T-helper 22 cell (primary cell): ENCODE measurements at places on chromosomes 3 and 15.
A peak's percentile ranks its signal among the peaks of the same experiment; 100 is the strongest.

- DNase-seq, result no peak
These were observed 27.2 kb upstream of the ZNF502 start for GRCh38 chr3:44685128-44685800.

DNA sequence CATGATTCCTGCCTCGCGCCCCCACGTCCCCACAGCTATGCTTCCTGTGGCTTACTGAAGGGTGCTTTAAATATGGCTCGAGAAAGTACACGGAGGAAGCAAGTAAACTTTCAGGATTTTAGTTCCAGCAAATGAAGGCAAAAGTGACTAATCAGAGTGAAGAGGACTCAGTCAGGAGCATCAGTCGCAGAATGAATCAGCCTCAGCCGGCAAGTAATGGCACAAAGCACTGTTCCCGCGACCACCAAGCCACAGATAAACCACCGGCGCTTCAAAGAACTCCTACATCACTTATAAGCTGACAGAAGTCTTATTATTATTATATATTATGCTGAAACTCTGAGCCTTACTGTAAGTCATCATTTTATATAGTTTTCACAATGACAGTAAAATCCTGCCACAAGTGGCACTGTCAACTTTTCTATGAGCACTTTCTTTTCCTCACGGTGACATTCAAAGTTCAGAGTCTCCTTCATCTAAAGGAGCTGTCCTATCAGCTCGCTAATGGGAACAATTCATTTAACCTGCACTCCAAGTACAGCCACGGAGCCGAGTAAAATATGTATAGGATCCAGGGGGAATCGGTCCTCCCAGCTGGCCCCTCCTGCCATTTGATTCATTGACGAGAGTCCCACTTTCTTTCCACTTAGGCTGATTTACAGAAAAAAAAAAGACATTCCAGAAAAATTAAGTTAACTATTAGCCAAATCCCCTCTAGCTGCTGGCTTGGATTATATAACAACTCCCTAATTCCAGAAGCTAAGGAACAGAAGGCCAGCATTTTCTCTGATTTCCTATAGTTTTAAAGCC, 217.0 kb upstream of the ICE2 start:
- DNase-seq, result peak; percentile 58

DNA sequence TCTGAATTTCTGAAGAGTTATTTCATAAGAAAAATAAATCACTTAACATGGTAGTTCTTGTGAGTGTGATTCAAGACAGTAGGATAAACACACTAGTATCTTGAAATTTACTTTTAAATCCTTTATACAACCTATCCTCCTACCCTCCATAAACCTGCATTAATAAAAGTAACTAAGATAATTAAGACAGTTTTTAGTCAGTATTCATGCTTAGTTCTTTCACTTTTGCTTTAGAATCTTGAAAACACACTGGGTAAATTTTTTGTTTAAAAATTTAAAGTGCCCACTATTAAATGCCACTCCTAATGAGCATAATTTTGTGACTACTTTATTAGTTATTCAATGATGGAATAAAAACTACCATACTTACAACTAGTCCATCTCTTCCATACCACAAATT, 28.8 kb downstream of the GOLIM4 start:
- DNase-seq, result no peak

DNA sequence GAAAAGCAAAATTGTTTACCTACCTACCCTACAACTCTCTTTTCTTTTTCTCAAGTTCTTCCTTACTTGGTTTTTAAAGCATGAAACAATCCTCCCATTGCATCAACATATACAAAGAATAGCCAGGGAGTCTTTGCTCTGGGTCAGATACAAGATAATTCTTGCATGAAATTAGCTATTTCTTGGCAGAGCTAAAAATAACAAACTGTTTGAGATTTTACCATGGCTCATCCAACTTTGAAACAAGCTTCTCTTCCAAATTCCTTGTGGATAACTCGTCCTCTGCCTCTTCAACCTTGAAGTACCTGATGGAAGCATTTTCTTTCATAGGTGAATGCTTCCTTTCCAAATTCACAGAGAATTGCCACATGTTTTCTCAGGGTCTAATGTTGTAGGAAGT, 9.2 kb upstream of the CBLB start:
- DNase-seq, result no peak

- DNase-seq, result no peak
These were observed 54.2 kb upstream of the AMOTL2 start for GRCh38 chr3:134428401-134428800.

DNA sequence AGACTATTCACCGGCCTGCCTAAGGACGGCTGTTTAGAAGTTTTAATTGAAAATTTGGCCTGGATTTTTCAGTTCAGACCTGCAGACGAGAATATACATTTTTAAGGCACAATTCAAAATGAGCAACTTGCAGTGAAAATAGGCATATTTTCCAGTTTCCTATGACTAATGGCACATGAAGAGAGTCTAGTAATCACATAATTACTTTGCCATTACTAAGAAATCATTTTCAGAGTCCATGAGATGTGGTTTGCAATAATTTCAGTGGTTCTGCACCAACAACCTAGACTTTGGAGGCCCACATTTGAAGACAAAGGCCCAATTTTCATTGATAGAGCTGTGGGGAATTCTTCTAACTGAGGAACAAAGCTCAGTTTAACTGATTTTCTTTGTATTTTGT, 205.3 kb downstream of the SOX2 start:
- no peak for DNase-seq

DNA sequence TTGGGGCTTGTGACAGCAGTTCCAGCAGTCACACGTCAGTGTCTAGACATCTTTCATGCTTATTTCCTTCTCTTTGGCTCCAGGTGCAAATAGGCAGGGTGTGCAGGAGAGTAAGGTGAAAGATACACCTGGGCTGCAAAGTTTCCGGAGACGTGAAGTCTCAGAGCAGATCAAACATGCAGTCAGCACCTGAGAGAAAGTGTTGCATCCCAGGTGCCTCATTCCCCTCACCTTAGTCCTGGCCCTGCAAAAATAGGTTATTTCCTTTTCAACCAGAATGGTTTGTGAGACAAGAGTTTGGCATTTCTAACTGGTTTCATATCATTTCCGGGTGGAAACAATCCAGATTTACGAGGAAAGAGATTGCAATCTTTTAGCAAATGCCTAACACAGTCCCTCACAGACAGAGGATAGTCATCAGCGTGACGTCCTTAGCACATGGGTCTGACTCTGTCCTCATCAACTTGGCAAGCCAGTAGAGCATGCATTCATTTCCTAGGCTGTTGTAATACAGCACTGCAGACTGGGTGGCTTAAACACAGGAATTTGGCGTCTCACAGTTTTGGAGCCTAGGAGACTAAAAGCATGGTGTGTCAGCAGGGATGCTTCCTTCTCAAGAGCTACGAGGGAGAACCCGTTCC, 58.2 kb upstream of the ARRDC4 start:
- no peak for DNase-seq

- DNase-seq, result no peak
These were observed 7.7 kb upstream of the CX3CR1 start for GRCh38 chr3:39287216-39288164.

- no peak for DNase-seq
These were observed 15.4 kb downstream of the RASGRP1 start for GRCh38 chr15:38549222-38549621.

GRCh38 chr3:117442566-117442965, 733.0 kb downstream of the TUSC7 start:
- DNase-seq, result no peak

- no peak for DNase-seq
These were observed 312.1 kb upstream of the TGFBR2 start for GRCh38 chr3:30294241-30294667.

DNA sequence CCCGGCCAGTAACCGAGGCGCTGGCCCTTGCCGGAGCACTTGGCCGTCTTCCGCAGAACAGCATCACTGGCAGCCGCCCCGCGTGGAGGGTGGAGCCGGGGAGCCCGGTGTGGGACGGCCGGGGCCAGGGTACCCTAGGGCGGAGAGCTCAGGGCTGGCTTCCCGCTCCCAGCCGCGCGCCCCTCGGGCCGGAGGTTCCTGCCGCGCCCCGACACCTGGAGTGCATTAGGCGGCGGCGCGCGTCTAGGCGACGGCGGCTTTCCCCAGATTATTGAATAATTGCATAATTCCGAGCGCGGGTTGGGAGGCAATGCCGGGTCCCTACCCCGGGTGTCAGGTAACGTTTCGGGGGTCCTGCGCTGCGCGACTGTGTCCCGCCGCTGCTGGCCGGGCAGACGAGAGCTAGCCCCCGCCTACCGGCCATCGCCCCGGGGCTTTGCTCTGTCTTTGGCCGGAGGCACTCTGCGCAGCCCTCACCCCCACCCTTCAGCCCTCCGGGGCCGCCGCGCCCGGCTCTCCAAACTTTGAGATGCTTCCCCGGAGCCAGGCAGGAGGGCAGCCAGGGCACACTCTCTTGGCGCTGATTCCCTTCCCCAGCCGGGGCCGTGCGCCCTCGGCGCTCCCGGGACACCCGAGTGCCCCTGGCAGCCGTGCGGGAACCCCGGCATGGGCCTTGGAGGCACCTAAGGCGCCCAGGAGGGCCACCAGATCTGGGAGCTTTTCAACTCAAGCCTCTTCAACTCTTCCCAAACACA, 749 bp downstream of the ITGA11 start:
- no peak for DNase-seq

DNA sequence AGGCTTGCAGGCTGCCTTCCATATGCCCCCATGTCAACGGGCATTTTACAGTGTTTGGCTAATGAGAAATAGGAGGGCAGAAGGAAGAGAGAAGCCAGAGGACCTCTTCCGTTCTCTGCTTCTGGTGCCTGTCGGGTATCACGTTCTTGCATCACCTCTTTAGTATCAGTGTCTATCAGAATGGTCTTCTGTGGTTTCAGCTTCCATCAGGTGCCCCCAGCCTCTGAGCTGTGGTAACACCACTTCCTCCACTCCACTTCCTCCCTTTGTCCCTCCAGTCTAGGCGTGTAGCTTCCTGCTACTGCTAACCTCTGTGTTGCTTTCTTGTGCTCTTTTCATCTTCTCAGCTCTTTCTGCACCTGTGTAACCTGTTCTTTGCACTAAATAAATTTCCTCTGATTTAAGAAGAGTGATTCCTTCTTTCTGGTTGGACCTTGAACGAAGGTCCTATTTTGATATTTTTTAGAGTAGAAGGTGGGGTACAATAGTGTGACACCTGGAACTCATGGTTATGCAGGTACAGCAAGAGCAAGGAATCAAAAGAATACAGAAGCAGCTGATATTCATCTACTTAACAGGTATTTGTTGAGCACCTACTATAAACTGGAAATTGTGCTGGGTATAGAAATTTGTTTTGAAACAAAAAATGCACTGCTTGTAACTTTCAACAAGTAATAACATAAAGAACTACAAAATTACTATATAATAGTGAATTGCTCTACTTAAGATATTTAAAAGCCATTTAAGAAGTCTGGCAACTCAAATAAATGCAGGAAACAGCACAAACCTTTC, 27.4 kb upstream of the FOXB1 start:
- DNase-seq, result peak; percentile 51

- DNase-seq, result no peak
These were observed 54.8 kb downstream of the ZNF609 start for GRCh38 chr15:64515196-64515595.

DNA sequence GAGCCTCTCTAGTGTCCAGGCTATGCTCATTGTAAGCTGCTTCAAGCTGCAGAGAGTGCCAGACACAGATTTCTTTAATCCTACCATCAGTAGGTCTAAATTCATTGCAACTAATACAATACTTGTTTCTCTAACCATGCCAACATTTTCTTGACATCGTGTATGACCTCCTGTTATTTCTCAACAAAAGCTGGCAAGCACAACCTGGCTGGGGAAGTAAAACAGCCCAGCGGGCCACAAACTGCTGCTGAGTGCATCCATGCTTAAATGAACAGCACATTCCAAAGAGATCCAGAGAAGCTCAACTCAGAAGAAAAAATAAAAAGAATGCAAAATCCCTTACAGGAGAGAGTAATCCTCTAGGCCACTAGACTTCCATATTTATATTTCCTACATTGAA, 36.5 kb downstream of the GMNC start:
- no peak for DNase-seq

DNA sequence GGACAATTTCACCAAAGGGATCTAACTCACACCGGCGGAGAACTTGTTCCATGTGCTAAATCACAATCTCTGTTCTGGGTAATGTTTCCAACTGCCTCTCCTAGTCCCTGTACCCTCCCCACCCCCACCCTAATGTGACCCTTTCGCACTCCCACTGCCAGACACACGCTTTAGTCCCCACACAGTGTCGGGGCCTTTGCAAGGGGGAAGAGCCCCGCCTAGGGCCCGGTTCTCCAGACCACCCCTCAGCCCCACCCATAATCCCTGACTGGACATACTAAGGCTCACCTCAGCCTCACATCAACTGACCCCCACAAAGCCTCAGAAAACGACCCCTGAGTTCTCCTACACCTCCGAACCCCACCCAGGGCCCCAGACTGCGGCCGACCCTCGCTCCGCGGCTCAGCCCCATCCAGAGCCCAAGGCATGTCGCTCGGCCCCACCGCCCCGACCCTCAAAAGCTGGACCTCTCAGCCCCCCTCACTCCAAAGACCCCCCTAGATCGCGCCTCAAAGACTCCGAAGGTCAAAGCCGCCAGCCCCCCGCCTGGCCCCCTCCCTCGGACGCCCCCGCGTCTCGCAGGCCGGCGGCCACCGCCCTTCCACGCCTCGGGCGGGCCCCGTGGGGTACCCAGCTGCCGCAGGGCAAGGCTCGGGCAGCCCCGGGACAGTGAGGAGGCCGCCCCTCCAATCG, 72.0 kb upstream of the MAP4 start:
- no peak for DNase-seq

DNA sequence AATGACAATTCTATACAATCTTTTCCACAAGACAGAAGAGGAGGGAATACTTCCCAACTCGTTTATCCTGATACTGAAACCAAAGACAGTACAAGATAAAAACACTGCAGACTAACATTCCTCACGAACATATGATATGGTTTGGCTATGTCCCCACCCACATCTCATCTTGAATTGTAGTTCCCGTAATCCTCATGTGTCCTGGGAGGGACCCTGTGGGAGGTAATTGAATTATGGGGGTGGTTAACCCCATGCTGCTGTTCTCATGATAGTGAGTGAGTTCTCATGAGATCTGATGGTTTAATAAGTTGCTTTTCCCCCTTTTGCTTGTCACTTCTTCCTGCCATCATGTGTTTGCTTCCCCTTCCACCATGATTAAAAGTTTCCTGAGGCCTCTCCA, 83.9 kb upstream of the PROK2 start:
- DNase-seq, result no peak

GRCh38 chr3:29823233-29823632, 542.4 kb downstream of the RBMS3 start:
- DNase-seq, result no peak

DNA sequence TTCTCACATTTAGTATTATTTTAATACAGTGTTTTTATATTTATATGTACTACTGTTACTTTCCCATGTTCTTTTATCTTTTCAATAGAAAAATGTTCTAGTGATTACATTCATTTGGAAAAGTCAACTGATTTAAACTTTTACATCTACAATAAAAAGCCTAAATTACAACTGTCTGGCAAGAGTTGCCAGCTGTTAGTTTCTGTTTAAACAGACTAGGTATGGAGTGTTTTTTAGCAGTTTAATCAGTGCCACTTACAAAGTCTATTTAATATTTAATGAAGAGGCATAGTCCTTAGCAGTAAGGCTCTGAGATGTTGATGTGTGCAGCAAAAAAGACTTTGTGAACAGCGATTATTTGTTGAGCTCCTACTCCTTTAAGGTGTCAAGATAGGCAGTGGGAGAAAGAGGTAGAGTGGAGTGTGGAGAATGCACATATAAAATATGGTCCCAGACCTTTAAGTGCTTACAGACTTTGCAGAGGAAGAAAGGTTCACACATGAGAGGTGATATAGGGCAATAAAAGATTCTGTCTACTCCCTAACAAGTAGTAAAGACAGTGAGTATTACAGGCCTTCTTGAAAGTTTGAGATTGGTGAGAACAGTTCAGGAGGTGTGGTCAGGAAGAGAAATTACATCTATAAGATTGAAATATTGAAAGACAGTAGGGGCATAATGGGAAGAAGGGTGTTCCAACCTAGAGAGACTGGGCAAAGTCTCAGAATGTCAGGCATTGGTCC, 320.5 kb downstream of the DOCK3 start:
- DNase-seq, result no peak
